Stimulated activated CD8-positive, alpha-beta memory T cell treated with anti-CD3 and anti-CD28 coated beads, Interleukin-15, amount 100 ng/mL, for 4 hours (primary cell): ENCODE measurements at places on chromosomes 3 and 15.

DNA sequence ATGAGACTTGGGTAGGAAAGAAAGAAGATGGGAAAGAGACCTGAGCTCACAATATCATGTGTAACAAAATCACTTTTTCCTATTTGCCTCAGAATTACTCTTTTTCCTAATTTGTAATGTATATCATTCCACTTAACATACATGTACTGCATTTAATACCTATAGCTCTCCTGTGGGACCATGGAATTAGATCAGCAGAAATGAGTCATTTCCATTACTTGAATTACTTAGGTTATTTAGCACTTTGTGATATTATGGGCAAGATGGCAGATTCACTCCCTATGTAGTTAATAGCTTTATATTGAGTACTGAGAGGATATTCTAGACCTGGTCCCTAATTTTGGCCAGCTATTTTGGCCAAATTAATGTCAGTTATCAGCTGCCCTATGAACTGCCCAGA lies 70.5 kb downstream of the ZNF609 start:
- no peak for DNase-seq

GRCh38 chr15:92653366-92653765 lies 2.2 kb downstream of the FAM174B start:
- no peak for DNase-seq

DNA sequence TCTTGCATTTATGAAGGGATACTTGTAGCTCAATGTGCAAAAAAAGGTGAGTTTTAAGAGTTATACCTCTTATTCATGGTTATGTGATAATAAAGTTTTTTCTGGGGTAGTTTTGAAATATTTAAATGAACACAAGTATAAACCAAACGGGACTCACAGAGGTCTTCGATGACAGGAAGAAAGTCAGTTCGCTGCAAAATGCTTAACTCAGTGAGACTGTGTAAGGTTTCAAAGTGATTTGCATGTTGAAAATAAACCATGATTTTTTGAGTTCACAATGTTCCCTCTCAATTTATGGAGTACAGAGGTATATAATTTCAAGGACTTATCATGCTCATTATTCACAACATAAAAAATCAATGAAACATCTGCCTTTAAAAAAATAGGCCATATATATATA lies 36.3 kb upstream of the MYH15 start:
- no peak for DNase-seq

DNA sequence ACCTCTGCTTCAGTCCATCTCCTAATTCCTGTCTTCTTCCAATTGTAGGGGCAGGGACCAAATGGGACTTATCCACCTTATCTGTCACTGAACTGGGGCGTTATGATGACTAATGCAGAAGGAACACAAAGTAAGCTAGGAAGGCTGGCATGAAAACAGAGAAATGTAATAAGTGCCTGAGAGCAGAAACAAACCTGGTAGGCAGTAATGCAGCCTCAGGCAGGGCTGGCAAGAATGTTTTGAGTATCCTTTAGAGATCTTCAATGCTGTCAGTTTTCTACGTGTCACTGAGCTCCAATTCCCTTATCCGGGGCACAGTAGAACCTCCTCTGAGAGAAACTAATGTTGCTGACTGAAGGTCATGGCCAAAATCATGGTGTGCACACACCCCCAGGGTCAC lies 246.2 kb upstream of the TBL1XR1 start:
- no peak for DNase-seq

GRCh38 chr3:28745436-28745835 lies 396.8 kb upstream of the AZI2 start:
- no peak for DNase-seq

- no peak for DNase-seq
Measured at GRCh38 chr3:7695049-7695448, 806.6 kb upstream of the LMCD1 start.
